CD4-positive, alpha-beta T cell treated with Interleukin-2 at 100 ng/mL for 4 hours (primary cell): ENCODE measurements at places on chromosomes 5 and 9.

DNA sequence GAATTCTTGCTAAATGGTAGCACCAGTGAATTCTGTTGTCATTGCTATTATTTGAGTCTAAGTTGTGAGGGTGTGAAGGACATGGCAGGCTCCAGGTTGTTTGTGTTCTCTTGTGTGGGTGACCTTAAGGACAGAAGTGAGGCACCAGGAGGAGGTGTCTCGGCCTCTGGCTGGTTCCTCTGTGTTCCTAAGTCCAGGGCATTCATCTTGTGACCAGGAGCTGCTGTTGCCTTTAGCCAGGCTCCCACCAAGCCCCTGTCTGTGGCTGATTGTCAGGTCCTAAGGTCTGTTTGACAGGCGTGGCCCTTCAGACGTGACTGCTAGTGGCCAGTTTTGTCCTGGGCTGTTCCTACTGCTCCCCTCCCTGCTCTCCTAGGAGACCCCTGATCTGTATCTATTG, 89.4 kb downstream of the ANGPTL2 start:
- DNase-seq = no peak

DNA sequence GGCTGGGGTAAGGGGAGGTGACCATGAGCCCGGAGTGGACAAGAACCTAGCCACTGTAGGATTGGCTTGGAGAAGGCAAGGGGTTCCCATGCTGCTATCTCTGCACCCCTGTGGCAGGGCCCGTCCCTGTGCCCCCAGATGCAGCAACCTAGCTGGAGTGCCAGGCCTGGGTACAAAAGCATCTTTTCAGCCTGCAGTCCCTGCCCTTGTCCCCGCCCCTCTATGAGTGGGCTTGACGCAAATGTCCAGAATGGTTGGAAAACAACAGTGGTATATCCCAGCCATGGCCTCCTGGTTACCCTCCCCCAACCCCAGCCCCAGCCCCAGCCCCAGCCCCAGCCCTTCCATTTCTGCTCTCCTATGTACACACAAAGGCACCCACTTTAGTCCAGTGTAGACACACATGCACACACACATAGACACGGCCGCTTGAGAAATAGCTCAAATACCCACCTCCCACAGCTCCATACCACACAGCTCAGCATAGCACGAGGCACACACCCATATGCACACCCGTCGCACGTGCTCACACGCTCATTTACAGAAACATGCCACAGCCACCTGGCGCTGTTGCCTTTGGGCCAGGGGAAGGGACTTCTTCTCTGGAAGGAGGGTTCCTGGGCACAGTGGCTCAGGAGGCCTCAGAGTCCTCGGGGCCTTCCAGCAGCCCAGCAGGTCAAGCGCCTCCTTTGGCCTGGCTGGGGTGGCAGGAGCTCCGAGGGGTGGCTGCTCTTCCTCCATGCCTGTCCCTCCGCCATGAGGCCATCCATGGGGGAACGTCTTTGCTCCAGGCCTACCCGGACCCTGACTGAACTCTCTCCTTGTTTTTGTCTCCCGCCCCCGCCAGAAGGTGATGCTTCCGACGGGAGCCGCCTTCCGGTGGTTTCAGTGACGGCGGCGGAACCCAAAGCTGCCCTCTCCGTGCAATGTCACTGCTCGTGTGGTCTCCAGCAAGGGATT, 34.1 kb downstream of the CXXC5 start:
- DNase-seq = no peak

DNA sequence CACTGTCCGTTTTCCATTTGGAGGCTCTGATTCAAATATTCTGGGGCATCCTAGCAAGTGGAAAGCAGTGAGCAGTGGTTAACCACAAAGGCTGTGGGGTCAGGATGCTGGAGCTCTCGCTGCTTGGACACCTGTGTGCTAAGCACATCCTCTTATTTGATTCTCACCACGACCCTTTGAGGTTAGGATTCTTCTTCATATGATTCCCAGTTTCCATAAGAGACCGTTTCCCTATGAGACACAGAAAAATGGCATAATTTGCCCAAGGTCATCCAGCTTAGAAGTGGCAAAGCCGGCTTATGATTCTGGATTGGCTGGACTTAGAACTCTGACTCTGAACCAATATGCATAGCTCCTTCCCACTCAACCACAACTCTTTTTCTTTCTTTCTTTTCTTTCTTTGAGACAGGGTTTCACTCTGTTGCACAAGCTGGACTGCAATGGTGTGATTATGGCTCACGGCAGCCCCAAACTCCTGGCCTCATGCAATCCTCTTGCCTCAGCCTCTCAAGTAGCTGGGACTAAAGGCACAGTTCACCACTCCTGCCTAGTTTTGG, 207.7 kb downstream of the TTLL11 start:
- DNase-seq = no peak

- DNase-seq = no peak
Observed at GRCh38 chr9:97660847-97661246, 27.2 kb downstream of the NCBP1 start.

DNA sequence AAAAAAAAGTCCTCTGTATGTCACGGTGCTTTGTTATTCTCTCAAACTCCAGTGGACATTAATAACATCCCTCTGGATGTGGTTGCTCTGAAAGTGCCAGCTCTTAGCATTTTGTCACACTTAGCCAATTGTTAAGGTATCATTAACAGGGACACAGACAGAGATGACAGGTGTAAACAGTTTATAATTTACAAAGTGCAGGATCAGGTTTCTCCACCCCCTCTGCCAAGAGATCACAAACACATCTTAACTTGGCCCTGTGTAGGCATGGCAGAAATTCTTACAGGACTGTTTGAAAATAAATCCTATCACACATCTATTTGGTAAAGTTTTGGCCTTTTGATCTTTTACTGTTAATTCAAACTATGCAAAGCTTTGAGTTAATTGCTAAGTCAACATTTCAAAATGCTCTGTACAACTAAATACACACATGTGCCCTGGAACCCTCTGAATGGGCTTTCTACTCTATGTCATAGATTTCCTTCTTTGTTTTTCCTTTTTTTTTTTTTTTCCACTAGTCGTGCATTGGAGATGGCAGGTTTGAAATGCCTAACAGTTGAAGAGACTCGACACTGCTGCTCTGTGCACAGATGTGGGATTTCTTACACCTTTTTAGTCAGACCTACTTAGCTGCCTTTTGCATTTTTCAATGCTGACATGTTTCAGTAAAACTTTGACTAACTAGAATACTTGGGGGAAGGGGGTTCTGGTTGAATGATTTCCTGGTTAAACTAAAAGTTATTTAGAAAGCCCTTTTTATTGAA, 41.7 kb downstream of the SEMA6A start:
- DNase-seq = no peak

GRCh38 chr5:95081500-95081960, 203.4 kb downstream of the MCTP1 start:
- peak; percentile 8 for DNase-seq

GRCh38 chr9:91727316-91727861, 222.6 kb downstream of the ROR2 start:
- peak; percentile 29 for DNase-seq

- no peak for DNase-seq
Observed at GRCh38 chr5:38381361-38381760, 123.0 kb downstream of the EGFLAM start.

DNA sequence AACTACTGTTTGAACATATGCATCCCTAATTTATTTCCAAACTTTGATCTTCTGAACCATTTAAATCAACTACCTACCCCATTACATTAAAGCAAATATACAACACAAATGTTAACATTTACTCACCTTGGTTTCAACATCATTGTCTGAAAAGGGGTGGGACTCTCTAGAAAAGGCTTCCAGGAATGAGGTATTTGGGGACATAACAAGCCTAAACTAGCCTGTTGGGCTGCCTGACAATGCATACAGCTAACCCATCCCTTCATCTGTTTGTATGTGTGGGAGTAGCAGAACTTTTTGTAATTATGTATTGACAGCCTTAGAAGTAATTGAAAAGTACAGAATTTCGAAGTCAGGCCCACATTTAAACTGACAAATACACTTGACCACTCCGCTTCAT, 2225.9 kb upstream of the C9orf72 start:
- no peak for DNase-seq

DNA sequence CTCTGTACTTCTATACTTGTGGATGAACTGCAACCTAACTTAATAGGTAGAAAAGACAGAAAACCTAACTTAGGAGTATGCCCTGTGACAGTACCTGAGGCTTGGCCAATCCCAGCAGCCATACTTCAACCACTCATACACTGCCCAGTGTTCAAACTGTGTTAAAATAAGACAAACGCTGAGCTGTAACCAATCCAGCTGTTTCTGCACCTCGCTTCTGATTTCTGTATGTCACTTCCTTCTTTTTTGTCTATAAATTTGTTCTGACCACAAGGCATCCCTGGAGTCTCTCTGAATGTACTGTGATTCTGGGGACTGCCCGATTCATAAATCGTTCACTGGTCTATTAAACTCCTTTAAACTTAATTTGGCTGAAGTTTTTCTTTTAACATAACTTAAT, 41.4 kb downstream of the AUH start:
- DNase-seq = no peak

GRCh38 chr5:94024101-94024500, 282.7 kb upstream of the POU5F2 start:
- no peak for DNase-seq

DNA sequence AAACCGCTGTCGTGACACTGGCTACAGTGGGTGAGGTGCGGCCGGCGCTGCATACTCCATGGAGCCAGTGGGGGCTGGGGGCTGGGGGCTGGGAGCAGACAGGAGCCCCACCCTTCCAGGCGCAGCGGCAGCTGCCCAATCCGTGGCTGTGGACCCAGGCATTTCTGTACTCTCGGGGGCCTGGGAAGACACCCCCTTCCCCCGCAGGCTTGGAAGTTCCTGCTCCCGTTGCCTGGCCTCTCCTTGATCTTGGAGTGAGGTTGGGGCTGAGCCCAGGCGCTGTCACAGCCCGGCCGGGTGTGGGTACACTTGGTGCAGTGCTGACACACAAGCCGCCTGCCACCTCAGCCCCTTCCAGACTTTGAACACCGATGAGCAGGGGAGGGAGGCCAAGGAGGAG, 27.7 kb upstream of the GGTA1 start:
- no peak for DNase-seq

DNA sequence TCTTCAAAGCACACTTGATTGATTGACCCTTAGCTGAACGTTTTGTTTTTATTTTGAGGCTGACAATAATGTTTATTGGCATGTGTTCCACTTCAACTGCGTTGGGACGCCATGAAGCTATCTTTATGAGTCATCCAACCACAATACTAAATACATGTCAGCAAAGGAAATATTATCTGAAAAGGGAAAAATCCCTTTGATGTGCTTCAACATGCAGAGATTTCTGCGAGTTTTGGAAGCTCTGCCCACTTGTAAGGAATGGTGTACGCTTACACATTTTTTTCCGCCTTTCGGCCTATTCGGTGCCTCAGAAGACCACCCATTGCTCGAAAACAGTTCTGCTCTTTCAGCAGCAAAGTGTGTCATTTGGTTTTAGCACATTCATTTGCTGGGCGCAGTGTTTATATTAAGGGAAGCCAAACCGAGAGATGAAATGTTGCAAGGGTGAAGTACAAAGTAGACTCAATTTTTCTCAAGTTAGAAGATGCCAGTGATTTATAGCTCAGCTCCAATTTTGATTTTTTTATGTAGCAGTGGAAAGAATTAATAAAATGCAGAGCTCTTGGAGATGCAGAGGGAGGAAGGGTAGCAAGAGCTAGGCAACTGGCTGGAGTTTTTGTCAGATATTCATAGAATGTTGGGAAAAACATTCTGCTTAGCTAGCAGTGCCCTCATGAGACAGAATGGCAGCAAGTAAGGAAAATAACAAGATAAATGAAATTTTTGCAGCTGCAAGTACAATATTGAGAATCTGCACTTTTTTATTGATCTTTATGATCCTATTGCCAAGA, 68.9 kb downstream of the PRDM6 start:
- no peak for DNase-seq

GRCh38 chr5:36685631-36686288, 79.4 kb downstream of the SLC1A3 start:
- no peak for DNase-seq

- DNase-seq = peak; percentile 10
Observed at GRCh38 chr5:177303925-177304391, 359 bp downstream of the PRELID1 start.

GRCh38 chr9:82820186-82820585, 242.8 kb downstream of the RASEF start:
- no peak for DNase-seq

DNA sequence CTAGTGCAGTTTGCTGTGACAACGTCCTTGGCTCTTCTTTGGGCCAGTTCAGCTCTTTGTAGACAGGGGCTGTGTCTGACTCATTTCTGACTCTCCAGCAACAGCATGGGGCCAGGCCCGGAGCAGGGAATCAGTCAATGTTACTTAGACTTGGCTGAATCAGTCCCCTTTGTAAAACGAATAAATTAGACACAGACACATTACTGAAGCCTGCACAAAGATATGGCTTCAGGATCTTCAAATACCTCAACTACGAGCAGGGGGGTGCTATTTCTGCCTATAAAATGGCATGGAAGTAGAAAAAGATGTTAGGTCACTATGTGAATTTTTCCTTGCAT, 204.7 kb downstream of the TTLL11 start:
- DNase-seq = no peak

DNA sequence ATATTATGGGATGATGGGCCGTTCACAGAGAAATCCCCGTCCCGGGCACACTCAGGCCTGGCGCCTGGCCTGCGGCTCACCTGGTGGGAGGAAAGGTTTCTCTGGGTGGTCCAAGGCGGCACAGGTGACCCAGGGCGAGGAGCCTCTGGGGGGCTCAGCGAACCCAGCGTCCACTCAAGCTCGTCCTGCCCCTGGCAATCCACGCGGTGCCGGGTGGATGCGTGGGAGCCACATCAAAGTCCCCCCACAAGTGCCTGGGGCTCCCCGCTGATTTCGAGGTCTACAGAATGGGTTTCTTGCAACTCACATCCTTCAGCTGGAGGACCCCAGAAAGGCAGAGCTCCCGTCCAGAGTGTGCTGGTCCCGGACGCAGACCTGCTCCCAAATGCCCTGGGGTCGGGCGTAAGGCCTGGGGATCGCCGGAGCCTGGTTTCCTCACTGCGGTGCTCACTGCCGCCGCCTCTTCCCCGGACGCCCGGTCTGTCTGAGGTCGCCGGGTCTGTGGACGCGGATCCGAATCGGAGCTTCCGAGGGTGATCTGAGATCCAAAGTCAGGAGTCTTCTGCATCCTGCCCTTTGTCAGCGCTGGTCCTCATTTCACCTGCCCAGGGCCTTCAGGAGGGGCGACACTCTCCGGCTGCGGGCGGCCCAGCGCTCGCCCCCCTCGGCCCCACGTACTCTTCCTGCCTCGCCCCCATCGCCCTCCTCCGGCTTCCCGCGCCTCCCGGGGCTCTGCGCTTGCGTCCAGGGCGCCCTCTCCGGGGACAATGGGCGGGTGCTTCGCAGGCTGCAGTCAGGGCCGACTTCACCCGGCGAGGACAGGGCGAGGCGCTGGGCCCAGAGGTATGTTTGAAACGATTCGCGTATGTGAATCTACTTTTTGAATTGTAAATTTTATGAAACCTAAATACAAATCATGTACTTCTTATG, 20.0 kb upstream of the RUFY1 start:
- peak; percentile 57 for DNase-seq

DNA sequence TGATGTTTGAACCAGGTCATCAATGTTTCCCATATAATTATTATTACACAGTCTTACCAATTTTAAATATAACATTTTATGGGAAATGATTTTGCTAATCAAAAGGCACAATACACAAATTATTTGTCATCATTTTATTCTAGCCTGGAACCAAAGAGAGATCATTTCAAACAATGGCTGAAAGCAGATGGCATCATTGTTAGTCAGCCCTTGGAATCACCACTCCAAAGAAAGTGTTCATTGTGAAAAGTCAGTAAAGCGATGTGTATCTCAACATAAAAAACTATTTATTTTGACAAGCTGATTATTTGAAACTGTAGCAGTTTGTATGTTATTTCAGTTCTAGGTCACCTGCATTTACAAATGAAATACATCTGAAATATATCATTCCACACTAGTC, 1068.7 kb downstream of the CDH12 start:
- DNase-seq = no peak

- peak; percentile 60 for DNase-seq
Observed at GRCh38 chr5:50445296-50445949, 4.3 kb upstream of the EMB start.
